ENCODE measurements at places on chromosomes 1 and 21.

DNA sequence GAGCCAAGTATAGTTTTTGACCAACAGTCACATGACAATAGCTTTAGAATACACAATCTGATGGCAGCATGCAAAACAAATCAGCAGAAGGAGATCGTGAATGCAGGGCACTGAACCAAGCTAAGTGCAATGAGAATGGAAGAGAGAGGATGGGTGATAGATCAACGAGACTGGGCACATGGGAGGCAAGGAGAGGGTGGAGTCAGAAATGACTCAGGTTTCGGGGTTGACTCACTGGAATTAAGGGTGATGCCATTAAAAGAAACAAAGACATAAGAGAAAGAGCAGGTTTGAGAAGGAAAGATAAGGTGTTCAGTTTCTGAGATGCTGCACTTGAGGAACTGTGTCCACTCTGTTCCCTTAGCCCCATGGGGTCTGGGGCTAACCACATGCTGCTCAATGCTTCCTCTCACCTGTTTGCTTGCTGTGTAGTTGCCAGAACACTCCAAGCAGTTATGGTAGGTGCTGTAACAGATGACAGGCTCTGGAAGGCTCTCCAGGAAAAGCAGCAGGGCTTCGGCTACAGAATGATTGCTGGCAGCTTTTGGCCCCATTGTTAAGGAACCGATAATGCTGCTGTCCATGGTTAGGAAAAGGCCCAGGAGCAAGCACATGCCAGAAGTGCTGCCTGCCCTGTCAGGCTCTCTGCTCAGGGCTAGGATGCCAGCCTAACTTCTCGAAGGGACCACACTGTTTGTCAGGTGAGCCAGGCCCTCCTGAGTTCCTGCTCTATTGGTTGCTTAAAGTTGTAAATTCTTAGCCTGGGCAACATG, 6.1 kb upstream of the MTF1 start:
- no peak for DNase-seq

DNA sequence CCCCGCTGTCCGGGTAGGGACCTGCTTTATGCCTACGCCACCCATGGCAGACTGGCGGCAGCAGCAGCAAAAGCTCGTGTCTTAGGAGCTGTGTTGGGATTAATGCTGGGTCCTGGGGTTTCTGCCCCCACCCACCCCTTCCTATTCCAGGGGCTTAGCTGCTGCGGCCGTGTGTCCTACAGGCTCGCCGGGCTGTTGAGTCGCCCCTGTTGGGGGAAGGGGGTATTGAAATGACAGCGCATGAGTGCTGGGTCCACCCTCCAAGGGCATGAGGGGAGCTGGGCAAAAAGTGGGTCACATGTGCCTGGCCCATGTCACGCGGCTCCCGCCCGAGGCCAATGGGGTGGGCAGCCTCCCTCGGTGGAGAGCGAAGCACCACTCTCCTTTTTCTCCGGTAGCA, 118.3 kb upstream of the COL6A1 start:
- DNase-seq: no peak

DNA sequence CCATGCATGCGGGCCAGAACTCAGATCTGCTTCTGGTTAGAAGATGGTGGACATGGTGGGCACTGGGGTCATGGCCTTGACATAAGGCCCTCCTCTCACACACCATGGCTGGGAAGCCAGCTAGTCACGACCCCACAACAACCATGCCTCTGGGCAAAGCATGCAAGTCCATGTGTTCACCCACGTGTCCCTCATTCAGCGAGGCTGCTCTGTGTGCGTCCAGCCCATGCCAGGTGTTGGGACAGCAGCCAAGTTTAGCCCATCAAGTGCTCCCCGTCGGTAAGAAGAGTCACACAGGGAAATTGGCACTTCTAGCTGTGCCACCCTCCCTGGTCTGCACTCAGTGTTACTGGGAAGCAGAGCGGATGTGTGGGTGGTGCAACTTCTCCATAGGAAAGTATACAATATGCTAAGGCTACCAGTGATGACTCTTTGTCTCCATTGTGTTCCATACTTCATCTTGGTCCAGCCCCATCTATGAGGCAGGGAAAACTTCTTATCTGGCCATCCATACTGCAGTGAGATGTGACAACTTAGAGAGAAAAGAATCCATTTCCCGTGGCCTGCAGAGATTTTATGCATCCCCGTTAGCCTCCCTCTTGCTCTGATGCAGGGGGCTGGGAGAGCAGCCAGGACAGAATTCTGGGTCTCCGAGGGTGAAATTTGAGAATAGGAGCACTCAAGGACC, 198.0 kb downstream of the GRIK3 start:
- DNase-seq: no peak

- no peak for DNase-seq
Measured at GRCh38 chr21:29256126-29256910, 42.4 kb upstream of the BACH1 start.

- no peak for DNase-seq
Measured at GRCh38 chr1:13778431-13778830, 78.4 kb downstream of the PRDM2 start.

DNA sequence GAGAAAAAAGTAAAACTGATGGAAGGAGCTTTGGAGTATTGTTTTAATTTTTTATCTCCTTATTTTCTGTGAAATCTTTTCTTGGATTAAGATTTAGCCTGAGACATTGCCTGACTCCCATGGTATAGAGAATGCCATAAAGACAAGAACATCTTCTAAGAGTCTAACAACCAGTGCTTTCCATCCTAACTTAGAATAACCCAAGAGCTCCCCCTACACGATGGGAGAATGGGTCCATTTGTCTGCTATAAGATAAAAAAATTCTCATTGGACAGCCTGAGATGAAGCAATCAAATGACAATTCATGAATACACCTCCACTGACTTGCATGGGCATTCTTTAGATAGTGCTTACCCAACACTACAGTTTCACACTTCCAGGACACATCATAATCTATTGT, 478.1 kb downstream of the TTLL7 start:
- no peak for DNase-seq

DNA sequence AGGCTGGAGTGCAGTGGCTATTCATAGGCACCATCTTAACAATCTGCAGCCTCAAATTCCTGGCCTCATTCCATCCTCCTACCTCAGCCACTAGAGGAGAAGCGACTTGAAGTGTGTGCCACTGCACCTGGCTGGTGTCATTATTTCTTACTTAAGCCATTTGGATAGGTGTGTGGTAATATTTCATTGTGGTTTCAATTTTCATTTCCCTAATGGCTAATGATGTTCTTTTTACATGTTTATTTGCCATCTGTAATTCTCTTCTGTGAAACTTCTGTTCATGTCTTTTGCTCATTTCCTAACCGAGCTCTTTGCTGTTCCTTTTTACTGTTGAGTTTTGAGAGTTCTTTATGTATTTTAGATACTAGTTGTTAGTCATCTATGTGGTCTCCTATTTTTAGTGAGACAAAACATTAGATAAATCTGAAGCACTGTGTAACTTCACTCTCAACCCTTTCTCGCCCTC, 66.8 kb downstream of the SLC27A3 start:
- DNase-seq: no peak

GRCh38 chr1:176957603-176958002, 206.9 kb downstream of the ASTN1 start:
- no peak for DNase-seq

DNA sequence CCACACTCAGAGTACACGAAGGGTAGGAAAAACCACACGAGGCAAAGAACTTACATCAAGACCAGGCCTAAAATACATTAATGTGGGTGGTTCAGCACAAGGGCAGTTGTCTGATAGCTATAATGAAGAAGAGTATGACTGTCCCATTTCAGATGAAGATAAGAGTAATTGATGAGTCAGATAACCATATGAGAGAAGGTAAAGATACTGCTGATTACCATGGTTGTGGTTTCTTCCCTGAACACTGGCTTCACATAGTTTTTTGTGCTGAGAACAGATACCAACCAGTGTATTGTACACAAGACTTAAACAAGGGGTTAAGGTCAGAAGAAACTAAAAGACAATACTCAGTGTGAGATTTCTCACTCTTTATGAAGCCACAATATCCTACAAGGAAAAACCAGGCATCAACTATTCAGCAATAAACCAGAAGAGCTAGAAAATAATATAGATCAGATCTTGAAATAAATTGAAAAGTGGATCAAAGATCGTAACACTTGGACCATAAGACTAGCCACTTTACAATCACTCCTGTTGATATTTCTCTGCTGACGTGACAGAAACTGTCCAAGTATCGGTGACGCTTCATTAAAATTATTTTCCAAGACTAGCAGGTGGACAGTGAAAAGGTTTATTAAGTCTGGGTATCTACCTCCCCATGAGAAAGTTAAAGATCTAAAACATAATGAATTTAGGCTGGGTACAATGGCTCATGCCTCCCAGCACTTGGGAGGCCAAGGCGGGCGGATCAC, 28.6 kb downstream of the PUM1 start:
- DNase-seq: no peak

- DNase-seq: no peak
Measured at GRCh38 chr1:211616965-211617297, 38.0 kb upstream of the SLC30A1 start.

DNA sequence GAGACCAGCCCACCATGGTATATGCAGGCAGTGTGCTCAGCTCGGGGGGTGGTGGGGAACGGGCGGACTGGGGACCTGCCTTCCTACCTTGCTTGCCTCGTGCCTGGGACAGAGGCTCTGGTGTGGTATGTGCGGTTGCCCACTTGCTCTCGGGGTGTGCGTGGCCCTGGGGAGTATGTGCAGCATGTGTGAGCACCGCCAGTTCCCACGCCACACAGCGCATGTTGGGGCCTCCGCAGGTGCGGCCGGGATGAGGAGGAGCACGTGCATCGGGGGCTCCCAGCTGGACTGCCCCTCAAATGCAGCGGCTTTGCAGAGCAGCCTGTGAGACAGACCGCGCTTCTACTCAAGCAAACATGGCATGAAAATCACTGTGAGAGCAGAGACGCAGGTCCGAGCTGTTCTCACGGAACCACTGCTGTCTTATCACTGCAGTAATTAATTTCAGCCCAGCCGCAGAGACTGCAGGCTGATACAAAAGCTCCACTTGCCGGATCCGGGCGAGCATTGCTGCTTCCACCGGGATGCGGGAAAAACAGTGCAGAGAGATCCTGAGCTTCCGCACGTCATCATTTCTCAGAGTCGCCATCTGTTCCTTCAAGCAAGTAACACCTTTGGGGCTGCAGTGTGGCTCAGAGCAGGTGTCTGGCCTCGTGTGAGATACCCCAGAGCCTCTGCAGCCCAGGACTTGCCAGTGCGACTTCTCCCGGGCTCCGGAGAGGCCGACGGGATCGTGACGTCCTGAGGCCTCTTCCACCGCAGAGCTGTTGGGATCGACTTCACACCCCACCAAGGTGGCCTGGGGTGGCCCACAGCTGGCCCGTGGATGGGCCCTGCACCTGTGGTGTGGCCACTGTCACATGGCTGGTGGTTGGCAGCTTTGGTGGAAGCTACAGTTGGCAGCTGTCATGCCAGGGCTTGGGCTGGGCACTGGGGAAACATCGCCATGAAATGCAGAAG, 92.6 kb upstream of the ACTRT2 start:
- no peak for DNase-seq

GRCh38 chr1:17676387-17677060, 78.6 kb upstream of the ACTL8 start:
- no peak for DNase-seq

DNA sequence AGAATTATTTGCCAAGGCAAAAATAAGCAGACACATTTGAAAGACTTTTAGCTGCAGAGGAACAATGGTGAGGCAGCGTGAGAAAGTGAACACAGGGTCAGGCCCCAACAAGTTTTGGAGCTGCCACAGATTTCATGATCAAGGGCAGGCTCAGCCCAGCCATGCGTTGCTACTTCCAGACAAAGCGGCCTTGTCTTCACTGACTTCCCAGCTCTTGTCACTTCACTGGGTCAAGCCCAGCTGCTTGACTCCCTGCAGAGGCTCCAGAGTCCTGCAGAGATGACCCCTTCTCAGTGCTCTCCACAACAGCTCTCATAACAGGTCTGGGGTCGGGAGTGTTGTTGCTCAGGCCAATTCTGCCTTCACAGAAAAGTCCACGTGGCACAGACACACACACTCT, 35.8 kb downstream of the HHAT start:
- no peak for DNase-seq

GRCh38 chr1:237713916-237714315, 176.8 kb downstream of the ZP4 start:
- DNase-seq: no peak

All from stimulated activated CD4-positive, alpha-beta T cell treated with anti-CD3 and anti-CD28 coated beads, Interleukin-1b, Interleukin-23, amount 100 ng/mL, for 1 hour (primary cell).